ENCODE measurements at places on chromosomes 12 and 14. TPM values are rescaled to one million over a fixed set of nuclear protein-coding genes. Genes with fewer than 3 reads are reported as not detected.

GRCh38 chr12:123029550-123029949 lies 49.1 kb downstream of the ARL6IP4 start:
- no peak overlapping the region for H3K4me3 ChIP-seq
- H3K4me1 ChIP-seq, result no peaks in the 10 kb centered on the region
- no peak overlapping the region for H3K27ac ChIP-seq
- H3K36me3 ChIP-seq, result no peaks in the 10 kb centered on the region

The PA2G4 gene
- 59.9 TPM for total RNA-seq

The RAB3IP gene
- 18.4 TPM for total RNA-seq

The TSHR gene
- total RNA-seq, result 0.29 TPM

- H3K27me3 ChIP-seq, result no peaks in the 10 kb centered on the region
- DNase-seq, result no peak
- H3K36me3 ChIP-seq, result no peaks in the 10 kb centered on the region
- H3K27ac ChIP-seq, result no peak overlapping the region
Observed at GRCh38 chr14:74425525-74426201, 347 bp downstream of the SYNDIG1L start.
